HS-27A (cell line): ENCODE measurements at places on chromosomes 3 and 15.

GRCh38 chr3:17340693-17341092 is 401.7 kb downstream of the TBC1D5 start:
- DNase-seq: no peak

DNA sequence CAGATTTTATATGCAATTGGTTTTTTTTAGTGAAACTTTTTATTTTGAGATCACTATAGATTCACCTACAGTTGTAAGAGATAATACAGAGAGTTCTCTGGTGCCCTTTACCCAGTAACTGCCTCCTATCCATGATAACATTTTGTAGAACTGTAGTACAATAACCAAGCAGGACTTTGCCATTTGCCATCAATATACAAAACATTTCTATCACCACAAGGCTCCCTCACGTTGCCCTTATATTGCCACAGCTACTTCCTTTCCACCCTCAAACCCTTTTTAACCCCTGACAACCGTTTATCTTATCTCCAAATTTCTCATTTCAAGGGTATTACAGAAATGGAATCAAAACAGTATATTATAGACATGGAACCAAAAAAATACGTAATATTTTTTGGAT is 130.7 kb upstream of the GOLGA6L4 start:
- DNase-seq: no peak

- no peak for DNase-seq
These were observed 1045.5 kb upstream of the NR2F2 start for GRCh38 chr15:95284933-95285421.

- no peak for DNase-seq
These were observed 162.8 kb downstream of the CGGBP1 start for GRCh38 chr3:87895983-87896382.

- no peak for DNase-seq
These were observed 400.1 kb upstream of the MDFIC2 start for GRCh38 chr3:70712449-70713082.

DNA sequence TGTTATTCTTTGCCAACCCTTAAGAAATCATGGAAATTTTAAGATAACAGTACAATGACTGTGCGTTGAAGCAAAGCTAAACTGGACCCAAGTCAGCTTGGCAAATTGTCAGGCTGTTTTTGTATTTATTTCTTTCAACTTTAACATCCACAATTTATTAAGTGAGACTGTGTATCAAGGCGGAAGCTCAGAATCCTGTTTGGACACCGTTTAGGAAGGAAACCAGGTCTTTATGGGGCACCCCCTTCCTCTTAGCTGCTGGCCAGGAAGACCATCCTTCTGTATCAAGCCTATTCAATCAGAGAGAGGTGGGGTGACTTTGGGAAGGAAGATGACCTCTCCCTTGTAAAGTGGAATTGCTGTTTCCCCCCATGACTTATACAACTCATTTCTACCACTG is 166.0 kb downstream of the MCTP2 start:
- DNase-seq: no peak

DNA sequence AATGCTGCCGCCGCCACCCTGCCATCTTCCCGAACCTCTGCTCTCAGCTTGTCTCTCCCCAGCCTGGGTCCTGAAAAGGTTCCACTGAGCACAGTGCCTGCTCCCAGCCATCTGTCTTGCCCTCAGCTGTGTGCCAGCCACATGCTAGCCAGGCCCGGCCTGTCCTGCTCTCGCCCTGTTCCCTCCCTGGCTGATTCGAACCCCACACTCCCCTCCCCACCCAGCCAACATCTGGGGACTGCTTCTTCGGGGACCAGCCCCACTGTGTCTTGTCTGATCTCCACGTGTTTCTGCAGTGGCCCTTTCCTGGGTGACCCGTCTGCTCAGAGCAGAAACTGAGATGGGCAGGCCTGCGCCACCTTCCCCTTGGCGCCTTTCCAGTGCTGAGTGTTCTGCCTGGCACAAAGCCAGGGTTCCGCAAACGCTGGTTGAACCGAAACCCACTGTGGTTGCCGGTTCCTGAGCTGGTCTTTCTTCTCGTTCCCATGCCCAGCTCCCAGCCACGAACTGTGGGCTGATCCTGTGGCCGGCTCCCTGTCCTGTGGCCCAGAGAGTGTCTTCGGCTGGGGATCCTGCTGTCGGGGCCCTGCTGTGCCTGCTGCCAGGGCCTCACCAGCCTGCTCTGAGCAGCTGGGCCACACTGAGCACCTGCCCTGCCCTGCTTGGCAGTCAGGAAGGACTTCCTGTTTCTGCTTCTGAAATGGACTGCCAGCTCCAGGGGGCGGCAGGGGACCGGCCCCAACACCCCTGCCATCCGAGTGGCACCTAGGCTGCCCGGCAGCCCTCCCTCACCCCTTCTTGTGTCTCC is 62.7 kb upstream of the KLF13 start:
- no peak for DNase-seq

DNA sequence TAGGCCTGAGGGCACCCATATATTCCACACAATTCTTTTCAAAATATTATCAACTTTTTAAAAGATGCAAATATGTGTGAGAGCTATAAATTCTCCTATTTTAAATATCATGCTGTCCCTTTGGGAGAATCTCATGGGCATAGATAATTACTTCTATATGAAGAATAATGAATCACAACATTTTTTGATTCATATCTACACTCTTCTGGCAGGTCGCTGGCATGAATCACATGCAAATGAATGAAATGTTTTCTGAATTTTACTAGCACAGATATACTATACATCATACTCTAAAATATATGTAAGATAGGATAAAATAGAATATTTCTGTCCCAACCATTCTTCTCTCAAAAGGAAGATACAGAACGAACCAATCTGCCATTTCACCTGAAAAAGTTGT is 277.7 kb upstream of the KCNH8 start:
- no peak for DNase-seq

GRCh38 chr15:67456677-67457529 is 64.0 kb upstream of the C15orf61 start:
- peak; percentile 42 for DNase-seq

DNA sequence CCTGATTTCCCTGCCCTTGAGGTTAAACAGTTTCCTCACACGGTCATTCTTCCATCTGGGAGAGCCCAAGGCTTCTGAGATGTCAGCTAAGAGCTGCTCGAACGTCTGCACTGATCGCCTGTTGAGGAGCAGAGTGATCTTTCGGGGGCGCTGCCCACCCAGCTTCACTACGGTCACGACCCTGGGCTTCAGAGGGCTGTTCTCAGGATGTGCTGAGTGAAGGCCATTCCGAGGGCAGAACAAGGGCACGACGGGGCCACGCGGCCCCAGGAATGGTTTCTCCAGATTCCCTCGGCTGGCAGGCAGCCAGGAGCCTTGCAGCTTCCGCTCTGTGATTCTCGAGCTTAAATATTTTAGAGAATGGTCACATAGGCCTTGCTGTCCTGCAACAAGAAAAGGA is 25.7 kb downstream of the DCLK3 start:
- no peak for DNase-seq

GRCh38 chr3:172856795-172857742 is 106.5 kb downstream of the ECT2 start:
- no peak for DNase-seq

DNA sequence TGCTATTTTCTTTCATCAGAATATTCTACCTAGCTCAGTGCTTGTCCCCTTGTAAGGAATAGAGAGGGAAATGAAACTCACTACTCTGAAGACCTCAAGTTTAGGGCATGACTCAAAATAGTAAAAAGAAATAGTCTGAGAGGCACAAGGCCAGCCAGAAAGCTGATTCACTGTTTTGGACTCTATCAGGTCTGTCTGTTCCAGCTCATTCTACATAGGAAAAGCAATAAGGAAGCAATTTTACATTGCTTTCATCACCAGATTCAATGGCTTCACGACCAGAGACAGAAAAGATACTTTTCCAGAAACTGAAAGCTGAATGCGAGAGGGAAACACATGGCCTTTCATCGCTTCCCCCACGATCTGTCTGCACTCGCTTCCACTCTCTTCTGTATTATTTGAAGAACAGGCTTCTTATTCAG is 276.0 kb downstream of the GBE1 start:
- peak; percentile 27 for DNase-seq

- DNase-seq: no peak
These were observed 17.2 kb downstream of the CCDC33 start for GRCh38 chr15:74253211-74253921.

- no peak for DNase-seq
These were observed 8.9 kb downstream of the DLEC1 start for GRCh38 chr3:38047896-38048295.

GRCh38 chr3:158808697-158809096 is 6.8 kb downstream of the MFSD1 start:
- DNase-seq: no peak

DNA sequence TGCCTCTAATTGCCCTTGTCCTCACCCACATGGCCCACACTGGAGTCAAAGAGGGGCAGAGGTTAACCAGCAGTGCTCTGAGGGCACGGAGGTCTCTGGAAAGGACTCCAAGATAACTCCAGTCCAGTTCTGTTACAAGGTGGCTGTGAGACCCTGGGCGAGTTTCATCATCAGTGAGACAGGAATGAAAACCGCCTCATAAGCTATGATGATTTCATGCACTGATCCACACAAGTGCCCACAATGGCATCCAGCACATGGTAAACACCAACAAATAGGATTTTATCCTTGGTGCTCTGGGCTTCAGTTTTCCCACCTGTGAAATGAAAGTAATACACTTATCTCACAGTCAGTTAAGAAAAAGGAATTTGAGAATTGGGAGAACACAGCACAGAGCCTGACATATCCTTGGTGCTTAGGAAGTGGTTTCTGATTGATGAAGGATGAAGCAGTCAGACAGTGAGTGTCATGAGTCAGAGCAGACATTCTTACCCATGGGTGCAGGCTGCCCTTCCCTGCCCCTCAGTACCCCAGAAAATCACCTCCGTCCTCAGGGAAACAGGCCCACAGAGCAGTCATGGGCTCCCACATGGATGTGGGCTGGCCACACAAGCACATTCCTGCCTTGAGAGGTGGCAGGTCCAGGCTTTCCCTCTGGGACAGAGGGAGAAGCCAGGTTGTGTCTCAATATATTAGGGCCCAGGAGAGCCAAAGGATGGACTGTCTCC is 48.4 kb downstream of the DAPK2 start:
- DNase-seq: no peak

GRCh38 chr15:32707436-32707835 is 10.4 kb upstream of the GREM1 start:
- DNase-seq: no peak

GRCh38 chr3:87595798-87596197 is 319.4 kb upstream of the POU1F1 start:
- no peak for DNase-seq

DNA sequence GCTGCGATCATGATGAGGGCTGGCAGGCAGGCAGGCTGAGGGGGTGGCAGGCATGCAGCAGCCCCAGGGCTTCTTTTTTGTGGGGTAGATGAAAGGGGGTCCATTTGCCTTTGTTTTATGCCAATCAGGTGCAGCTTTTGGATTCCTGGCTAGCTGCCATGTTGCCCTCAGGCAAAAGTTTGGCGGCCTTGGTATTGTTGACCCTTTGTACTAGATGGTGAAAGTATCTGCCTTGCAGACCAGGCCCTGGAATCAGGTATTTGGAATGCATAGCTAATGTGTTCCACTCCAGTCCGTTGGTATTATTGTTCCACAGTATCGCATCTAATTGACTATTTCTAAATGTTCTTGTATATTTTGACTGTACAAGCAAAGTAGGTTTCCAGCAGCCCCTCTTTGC is 35.0 kb downstream of the EEFSEC start:
- no peak for DNase-seq

GRCh38 chr3:32319607-32320006 is 72.0 kb upstream of the CMTM7 start:
- DNase-seq: no peak

DNA sequence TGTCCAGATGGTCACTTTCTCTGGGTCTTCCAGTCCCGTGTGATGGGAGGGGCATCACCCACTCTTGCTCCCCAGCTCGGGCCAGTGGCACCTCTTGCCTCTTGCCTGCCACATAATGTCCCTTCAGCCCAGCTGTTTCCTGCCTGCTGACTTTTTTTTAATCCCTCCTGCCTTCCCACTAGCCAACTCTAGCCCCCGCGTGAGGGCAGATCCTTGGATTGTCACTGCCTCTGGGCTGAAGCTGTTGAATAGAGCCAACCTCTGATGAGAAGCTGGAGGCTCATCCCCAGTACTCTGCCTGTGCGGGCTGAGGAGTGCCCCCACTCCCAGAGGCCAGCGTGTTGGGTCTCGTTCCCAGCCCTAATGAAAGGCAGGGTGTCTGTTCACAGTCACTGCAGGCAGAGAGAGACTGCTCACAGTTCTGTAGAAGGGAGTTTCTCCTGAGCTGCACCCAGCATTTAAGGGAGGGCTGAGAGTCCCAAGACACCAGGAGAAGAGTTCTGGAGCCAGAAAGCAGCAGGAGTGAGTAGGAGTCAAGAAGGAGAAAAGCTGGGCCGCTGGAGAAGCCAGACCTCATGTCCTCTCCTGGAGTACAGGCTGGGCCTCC is 30.1 kb upstream of the TIMP4 start:
- no peak for DNase-seq

- no peak for DNase-seq
These were observed 590.1 kb upstream of the CBLB start for GRCh38 chr3:106458952-106459351.

DNA sequence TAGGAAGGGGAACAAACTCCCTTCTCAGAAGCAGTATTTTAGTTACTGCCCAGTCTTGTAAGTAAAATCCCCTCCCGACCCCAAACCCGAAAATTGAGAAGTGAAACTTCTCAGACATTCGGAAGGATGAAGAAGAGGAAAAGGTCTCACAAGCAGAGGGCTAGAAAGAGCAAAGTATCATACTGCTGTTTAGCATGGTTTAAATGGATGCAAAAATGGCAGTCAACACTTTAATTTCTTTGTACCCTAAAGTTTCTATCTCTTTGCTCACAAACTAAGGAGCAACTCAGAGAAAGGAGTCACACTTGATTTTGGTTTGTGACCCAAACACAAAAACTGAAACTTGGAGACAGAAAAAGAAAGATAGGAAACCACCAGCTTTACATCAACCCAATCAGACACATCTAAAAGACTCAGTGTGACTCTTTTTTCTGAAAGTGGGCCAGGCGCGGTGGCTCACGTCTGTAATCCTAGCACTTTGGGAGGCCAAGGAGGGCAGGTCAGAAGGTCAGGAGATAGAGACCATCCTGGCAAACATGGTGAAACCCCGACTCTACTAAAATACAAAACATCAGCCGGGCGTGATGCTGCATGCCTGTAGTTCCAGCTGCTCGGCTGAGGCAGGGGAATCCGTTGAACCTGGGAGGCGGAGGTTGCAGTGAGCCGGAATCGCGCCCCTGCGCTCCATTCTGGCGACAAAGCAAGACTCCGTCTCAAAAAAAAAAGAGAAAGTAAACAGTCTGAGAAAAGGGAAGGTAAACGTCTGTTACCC is 63.2 kb upstream of the ATP11B start:
- DNase-seq: no peak

DNA sequence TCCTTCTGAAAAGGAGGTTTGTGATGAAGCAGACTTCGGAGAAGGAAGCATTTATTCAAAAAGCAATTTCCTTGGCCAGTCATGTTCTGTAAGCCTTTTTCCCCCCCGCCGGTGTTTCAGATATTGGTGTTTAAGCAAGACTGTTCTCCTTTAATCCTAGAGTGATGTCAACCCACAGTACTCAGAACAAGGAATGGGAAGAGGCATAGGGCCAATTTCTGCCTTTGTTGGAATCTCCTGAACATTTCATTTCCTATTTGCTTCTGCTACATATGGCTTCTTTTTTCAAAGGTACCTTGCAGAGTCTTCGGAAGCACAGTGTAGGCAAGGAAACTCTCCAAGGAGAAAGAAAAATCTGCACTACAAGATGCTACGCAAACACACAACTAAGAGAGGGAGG is 713.1 kb upstream of the CFAP20DC start:
- no peak for DNase-seq

GRCh38 chr3:4406746-4407568 is 60.1 kb downstream of the SUMF1 start:
- DNase-seq: no peak
